ENCODE measurements at places on chromosomes 1 and 21.
A peak's percentile ranks its signal among the peaks of the same experiment; 100 is the strongest.

DNA sequence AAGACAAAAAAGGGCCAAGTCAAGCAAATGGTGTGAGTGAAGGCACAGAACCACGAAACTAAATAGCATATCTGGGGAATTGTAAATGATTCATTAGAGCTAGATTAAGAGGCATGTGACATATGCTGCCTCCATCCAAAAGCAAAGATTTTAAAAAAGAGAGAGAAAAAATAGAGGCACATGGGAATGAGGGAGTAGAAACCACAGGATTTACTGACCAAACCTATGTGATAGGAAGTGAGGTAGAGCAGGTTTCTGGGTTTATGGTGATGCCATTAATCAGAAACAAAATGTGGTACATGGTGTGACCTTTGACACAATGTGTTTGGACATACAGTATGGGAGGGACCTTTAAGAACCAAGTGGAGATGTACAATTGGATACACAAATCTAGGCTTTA, 13.6 kb downstream of the C1orf52 start:
- DNase-seq, result no peak

DNA sequence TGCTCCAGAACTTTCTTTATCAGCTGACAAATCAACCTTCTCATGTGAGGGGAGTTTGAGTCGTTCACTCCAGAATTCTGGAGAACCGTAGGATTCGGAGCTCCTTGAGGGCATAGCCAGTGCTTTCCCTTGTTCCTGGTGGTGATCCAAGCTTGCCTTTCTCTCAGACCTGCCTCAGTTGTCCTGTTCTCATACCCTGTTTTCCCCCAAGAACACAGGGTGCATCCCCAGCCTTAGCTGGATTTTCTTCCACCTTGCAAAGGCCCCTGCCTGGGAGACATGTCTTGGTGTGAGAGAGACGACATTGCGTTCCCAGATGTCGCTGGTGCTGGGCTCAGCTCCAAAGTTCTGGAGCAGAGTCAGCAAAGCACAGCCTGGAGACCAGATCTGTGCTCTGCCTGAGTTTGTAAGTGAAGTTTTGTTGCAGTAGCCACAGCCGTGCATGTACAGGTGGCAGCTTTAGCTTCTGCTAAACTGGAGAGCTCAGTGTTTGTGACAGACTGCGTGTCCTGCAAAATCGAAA, 40.0 kb downstream of the ABCG1 start:
- DNase-seq, result no peak

DNA sequence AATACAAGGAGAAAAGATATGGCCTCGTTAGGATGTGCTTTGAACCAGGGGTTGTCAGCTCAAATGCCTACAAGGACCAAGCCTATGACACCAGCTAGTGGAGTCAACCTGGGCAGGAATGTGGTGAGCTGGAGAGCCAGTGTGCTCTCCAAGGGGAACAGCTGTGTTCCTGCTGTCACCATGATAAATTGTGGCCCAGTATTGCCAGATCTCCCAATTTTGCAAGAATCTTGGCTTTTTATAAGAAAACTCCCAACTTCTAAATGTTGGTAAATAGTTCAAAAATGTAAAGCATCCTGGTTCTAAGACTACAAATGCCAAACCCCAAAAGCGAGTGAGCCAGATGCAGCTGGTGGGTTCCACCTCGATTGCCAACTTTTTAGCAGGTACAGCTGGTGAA, 391.1 kb downstream of the PLPP3 start:
- no peak for DNase-seq

DNA sequence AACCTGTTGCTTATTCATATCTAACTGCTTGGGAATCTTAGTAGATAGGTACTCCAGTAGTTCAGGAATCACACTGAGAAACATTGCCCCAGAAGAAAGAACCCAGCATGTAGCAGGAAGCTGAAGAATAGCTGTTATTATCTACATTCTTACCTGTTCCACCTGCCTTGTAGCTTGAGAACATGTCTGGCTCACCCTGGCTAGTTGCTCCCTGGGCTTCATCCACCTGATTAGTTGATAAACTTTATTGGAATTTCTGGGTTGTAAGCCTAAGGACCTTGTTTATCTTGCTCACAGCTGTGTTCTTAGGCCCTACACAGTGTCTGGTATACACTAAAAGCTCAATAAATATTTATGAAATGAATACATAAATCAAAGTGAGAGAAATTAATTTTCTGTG, 106.3 kb upstream of the DMRTA2 start:
- peak; percentile 5 for DNase-seq

DNA sequence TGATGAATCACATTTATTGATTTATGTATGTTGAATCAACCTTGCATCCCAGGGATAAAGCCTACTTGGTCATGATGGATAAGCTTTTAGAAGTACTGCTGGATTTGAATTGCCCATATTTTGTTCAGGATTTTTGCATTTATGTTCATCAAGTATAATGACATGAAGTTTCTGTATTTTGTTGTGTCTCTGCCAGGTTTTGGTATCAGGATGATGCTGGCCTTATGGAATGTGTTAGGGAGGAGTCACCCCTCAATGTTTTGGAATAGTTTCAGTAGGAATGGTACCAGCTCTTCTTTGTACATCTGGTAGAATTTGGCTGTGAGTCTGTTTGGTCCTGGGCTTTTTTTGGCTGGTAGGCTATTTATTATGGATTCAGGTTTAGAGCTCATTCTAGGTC, 1643.1 kb upstream of the B3GALT2 start:
- DNase-seq, result no peak

DNA sequence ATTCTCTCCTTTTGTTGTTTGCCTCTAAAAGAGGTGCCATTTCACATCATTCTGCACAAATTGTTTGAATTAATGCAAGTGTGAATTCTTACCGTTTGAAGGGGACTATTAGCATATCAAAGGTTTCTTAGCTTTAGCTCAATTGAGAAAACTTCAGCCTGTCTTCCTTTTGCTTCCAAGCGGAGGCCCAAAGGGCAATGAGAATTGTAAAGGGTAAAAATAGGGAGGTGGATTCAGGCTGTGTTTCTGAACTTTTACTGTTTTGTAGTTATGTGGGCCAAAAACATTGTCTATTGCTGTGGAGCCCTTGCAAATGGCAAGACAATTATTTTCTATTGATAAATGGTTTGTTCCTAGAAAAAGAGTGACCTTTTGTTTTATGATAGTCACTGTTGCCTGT, 3.6 kb downstream of the ADGRL2 start:
- no peak for DNase-seq

DNA sequence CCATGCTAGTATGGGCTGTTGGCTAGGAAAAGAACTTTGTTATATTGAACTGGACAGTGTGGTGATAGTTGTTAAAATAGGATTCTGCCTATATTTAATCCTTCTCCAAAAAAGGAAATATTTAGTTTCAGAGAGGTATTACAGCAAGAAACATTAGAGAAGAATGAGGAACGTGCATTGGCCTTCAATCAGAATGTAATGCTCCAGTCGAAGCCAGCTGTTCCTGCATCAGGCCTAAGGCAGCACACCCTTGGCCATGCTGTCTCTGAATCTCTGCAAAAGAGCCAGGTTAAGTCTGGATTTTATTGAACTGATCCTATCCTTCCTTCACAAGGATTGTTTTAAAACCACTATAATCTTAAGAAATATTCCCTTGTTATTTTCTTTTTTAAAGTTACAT, 35.3 kb upstream of the RALGPS2 start:
- no peak for DNase-seq

DNA sequence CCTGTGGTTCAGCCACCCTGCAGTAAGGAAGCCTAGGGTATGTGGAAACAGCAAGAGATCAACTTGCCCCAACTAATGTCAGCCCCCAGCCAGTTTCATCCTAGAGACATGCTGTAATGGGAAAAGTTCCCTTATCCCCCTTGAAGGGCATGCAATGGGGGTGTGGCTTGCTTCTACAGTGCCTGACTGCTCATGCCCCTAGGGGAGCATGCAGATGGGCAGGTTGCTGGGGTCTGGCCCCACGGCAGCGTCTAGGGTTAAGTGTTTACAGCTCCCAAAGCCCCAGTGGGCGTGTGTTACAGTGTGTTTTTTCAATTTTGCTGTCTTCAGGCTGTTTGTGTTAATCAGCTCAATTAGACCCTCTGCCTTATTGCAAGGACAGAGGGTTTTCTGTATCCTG, 1105.9 kb downstream of the AMY1C start:
- no peak for DNase-seq

- no peak for DNase-seq
Measured at GRCh38 chr1:15954316-15954715, 21.6 kb downstream of the ZBTB17 start.

DNA sequence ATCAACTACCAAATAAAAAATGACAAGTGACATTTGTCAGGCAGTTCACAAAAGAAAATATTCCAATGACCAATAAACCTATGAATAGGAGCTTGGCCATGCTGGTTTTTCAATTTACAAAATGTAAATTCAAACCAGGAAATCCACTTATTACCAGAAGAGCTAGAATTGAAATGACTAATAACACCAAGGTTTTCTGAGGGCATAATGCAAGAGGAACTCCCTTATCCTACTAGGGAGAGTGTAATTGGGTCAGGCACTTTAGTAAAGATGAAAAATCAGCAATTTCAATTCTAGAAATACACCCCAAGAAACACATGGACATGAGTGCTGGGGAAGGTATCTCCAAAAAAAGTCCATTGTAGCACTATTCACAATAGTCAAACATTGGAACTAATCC, 16.7 kb upstream of the TIAM1 start:
- no peak for DNase-seq

DNA sequence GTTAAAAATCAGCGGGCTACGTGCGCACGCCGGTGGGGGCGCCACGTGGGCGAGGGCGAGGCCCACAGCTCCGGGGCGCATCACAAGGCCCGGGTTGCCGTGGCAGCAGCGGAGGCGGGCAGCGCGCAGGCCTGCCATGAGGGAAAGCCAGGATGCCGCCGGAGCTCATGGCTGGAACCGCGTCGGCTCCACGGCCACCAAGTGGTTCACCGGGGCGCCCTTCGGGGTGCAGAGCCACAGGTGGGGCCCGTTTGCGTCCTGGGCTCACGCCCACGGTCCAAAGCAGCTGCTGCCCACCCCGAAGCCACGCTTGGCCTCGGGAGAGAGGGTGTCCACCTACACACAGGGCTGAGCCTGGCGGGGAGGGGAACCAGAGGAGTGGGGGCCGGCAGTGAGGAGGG, 4.9 kb upstream of the TTC22 start:
- DNase-seq, result no peak

All from iPS-NIHi11 (cell line).